Activated T-cell treated with anti-CD3 and anti-CD28 coated beads, Interleukin-2, amount 50 U/mL, for 24 hours (primary cell): ENCODE measurements at places on chromosomes 11 and 22.

DNA sequence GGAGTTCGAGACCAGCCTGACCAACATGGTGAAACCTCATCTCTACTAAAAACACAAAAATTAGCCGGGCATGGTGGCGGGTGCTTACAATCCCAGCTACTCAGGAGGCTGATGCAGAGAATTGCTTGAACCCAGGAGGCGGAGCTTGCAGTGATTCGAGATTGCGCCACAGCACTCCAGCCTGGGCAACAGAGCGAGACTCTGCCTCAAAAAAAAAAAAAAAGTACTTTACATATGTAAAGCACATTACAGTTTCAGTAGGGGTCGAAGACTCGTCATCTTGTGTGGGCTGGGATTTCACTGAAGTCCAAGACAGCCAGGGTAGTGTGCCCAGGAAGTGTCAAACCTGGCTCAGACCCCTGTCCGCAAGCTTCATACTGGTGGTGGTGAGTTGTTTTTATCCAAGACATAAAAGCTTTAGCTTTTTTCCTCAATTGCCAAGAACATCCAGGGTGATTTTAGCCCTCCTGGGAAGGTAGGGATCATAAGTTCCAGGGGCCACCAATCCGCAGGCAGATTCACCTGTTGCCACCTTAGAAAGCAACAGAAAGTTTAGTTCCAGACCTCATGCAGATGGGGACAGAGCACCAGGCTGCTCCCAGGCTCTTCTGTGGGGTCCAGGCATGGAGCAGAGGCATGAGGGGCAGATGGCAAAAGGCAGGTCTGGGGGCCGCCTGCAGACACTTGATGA lies 21.6 kb upstream of the ADORA2A start:
- DNase-seq, result no peak

DNA sequence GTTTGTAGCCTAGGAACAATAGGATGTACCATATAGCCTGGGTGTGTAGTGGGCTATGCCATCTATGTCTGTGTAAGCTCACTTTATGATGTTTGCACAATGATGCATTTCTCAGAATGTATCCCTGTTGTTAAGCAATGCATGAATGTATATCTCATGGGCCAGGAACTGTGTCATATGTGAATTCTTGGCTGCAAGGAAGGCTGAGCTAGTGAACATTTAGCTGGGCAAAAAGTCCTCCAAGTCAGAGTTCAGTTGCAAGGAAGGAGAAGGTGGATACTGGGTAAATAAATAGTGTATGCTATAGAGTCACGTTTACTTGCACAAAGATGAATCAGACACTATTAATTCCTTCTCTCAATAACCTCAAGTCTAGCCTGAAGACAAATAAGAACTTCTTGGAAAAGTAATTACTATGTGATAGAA lies 136.1 kb downstream of the EHF start:
- DNase-seq, result no peak

DNA sequence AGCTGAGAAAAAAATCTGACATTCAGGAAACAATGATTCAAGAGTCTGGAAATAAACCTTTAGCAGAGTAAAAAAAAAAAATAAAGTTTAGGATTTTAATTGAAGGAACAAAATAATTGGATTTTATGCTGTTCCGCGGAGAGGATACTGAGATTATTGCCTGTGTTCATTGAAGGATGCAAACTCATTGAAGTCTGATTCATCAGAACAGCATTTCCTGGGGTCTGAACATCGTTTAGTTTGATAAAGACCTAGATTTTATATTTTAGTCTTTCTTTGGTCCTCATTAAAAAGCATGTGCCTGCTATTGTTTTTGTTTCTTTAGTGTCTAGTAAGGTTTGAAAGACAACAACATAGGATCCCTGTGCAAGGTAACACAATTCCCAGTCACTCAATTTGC lies 4.5 kb downstream of the TLCD5 start:
- DNase-seq, result no peak

DNA sequence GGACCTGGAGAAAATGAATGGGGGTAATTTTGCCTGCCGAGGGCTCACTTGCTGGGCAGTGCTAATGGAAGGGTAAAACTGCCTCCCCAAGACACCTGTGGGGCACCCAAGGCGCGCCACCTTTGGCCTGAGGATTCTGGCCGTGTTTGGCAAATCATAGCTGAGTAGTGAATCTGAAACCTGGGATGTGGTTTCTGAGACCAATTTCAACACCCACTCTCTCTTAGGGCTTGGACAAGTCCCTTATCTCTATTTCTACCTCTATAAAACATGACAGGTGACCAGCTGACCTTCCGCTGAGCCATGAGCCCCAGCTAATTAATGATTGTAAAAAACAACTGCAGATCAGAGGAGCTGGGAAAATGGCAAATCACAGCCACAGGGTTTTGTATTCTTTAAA lies 1.5 kb upstream of the PACSIN3 start:
- DNase-seq, result no peak

GRCh38 chr22:48900626-48901025 lies 927.0 kb downstream of the BRD1 start:
- DNase-seq, result no peak

GRCh38 chr11:116173506-116173905 lies 599.3 kb downstream of the BUD13 start:
- no peak for DNase-seq

- no peak for DNase-seq
These were observed 3.7 kb upstream of the TFIP11 start for GRCh38 chr22:26515931-26516330.

DNA sequence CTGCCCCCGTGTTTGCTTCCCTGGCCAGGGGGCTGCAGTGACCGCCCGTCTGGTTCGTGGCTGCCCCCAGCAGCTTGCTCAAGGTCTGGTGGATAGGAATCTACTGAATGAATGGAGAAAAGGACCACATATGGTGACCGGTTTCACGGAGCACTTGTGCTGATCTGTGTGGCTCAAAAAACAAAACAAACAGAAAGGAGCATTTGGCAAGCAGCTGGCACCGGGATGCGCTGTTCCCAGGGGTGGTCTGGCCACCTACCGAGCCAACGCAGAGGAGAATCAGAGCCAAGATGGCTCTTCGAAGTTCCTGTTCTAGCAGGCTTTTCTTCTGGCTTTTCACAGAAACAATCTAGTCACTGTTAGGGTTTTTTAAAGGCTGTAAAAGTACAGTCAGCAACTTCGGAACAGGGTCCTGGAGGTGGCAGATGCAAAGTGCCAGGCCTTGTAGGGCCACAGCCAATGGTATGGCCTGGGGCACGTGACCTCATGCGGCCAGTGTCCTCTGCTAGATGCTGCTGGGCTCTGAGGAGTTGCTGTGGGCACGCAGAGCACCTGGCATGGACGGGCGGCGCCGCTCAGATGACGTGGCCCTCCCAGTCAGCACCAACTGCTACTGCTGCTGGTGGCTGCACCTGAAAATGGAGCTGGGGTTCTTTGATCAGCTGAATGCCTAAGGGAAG lies 27.3 kb upstream of the PACSIN2 start:
- no peak for DNase-seq

DNA sequence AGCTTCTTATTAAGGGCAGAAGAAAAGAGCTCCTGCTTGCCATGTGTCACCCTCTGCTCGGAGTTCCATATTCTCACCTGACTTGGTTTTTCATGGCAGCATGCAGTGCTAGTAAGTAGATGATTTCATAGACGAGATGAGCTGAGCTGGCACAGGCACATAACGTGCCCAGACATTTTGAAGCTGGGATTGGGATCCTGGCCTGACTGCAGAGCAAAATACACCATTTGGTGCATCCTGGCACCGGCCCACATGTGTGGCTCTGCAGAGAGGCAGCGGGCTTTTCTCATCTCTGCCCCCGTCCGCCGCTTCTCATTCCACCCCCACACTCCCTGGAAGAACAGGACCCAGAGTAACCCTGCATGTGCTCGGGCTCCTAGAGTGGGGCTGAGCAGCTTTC lies 24.8 kb downstream of the FAM118A start:
- DNase-seq, result no peak

GRCh38 chr11:20093775-20094174 lies 66.5 kb downstream of the DBX1 start:
- DNase-seq, result no peak

DNA sequence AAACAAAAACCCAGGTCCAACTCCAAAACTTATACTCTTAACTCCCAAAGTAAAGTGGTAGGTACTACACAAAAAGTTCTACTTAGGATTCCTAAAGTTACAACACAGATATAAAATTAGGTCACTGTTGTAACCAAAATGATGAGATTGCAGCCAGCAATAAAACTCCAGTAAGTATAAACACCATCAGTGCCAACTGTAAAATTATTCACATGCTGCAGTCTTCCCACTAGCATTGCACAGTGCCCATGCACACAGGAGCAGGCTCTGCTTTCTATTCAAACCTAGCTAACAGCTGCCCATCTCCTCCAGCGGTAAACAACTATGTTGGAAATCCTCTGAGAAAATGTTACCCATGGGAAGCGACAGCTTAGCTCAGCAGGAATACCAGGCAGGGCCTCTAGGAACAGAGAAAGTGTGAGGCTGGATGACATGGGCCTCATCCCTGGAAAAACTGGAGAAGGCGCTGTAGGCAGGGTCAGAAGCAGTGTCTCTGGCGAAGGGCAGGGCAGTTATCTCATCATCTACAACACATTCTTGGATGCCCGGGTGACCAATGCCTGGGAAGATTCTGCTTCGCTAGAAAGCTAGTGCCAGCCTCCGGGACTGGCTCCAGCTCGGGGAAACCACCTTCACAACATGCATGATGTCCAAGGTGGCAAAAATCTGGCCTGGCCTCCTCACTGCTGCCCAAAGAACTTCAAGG lies 9.1 kb downstream of the CPT1A start:
- no peak for DNase-seq

GRCh38 chr11:112745973-112746372 lies 215.2 kb upstream of the NCAM1 start:
- DNase-seq, result no peak

DNA sequence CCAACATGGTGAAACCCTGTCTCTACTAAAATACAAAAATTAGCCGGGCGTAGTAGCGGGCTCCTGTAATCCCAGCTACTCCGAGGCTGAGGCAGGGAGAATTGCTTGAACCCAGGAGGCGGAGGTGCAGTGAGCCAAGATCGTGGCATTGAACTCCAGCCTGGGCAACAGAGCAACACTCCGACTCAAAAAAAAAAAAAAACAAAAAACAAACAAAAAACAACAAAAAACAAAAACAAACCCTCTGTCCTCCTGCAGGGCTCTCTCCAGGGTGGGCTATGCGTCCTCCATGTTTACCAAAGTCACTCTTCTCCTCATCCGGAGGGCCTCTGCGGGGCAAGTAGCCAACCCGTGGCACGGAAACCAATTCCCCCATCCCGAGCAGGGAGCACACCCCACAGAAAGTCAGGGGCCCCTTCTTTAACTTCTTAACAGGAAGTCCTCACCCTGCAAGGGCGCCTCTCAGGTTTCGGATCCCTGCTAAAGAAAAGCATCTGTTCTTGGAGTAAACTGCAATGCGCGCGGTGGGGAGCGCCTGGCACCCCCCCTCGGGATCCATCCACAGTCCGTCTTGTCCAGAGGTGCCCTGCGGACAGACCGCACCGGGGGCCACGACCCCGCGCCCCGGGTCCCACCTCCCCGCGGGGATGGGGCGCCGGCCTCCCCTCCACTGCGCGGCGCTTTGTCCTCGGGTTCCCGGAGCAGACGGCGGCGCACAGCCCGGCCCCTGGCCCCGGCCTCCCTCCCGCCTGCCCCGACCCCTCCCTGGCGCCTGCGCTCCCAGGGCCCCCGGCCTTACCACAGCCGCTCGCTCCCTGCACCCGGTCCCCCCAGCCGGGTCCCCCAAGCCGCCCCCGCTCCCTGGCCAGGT lies 712 bp downstream of the CERK start:
- DNase-seq, result peak; percentile 76

- peak; percentile 95 for DNase-seq
These were observed 6.0 kb upstream of the CCDC188 start for GRCh38 chr22:20156611-20157429.

GRCh38 chr11:76265771-76266241 lies 59.5 kb upstream of the WNT11 start:
- DNase-seq, result no peak

DNA sequence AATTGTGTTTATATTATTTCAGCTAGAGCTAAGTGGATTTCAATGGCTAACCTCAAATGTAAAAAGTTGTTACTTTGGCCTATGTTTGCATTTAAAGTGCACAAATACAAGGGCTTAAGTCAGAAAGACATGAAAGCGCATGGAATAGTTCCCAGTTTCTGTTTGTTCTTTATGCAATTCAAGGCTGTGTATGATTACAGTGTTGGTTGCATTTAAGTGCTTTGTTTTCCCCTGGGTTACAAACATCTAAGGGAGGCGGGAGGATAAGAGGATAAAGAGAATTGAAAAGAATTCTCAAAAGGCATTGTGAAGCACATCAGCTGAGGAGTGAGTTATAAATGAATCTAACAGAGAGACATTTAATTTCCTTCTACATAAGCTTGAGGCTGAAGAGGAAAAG lies 453.4 kb downstream of the NTM start:
- DNase-seq, result no peak

- no peak for DNase-seq
These were observed 17.3 kb downstream of the TSPO start for GRCh38 chr22:43168471-43169309.

DNA sequence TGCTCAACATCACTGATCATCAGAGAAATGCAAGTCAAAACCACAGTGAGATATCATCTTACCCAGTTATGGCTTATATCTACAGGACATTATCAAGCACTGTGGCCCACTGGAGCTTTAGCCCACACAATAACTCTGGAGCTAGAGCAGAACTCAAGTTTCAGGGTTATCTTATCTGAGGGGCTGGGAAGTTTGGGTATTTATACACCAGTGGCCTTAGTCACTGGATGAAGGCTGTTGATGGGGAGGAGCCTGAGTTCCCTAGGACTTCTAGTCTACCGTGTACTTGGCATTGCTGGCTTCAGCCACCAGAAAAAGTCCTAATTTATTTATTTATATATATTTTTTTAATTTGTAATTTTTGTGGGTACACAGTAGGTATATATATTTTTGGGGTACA lies 19.3 kb downstream of the HSD17B12 start:
- DNase-seq, result no peak

GRCh38 chr22:45696227-45696626 lies 24.6 kb downstream of the ATXN10 start:
- no peak for DNase-seq
